ENCODE measurements at places on chromosomes 2 and 18.

DNA sequence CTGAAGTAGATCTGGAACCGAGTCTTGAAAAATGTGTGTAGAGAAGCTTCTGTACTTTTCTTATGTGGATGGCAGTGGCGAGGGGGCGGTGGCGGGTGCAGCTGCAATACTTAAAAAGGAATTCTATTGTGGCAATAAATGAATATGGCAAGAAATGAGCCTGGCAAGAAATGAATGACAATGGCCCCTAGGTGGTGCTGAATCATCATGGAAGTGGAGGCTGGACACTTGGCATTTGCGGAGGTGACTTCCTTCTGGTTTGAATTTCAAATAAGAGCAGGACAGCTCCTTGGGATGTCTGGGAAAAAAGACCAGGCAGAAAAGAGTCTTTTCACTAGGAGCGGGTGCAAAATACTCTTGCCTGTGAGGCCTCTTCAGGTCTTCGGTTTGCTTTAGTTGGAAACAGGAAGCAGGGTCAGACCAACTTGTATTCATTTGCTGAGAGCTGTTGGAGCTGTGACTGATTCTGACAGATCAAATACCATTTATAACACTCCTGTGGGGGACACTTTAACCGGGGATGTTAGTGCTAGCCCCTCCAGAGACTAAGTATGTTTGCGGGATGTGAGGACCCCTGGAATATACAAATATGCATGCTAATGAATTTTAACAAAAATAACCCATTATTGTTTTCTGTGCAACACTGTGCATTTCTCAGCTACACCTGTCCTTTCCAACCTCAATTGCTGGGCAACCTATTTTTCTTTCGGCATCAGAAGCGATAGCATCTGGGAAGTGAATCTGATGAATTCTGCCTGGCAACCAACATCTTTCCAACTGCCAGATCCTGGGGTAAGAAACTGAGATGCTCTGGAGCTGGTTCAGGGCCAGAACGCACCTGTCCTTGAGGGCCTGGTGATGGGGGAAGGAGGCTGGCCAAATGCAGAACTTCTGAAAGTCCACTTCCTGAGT lies 35.4 kb downstream of the FASTKD2 start:
- no peak for DNase-seq
- peaks cover 10% of the 10 kb centered on the region for H3K4me1 ChIP-seq
- H3K36me3 ChIP-seq, result no peaks in the 10 kb centered on the region
- no peak overlapping the region for H3K27ac ChIP-seq

DNA sequence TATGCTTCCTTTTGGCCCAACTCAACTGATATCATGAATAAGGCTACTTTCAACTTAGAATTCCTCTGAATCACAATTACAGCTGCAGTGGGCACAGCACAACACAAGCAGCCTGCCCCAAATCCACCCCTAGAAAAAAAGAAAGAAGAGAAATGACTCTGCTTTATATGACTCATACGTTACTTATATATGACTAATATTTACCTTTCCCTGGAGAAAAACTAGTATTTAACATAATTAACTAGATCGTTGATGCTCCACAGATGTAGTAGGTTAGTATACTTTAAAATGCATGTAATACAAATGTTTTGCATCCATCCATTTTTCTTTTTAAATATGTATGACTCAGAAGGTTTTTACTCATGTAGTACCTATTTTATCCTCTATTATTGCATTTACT lies 133.3 kb upstream of the UNC80 start:
- no peak for DNase-seq
- no peak overlapping the region for H3K4me3 ChIP-seq
- no peaks in the 10 kb centered on the region for H3K27me3 ChIP-seq
- no peak overlapping the region for H3K27ac ChIP-seq
- H3K36me3 ChIP-seq, result no peaks in the 10 kb centered on the region

DNA sequence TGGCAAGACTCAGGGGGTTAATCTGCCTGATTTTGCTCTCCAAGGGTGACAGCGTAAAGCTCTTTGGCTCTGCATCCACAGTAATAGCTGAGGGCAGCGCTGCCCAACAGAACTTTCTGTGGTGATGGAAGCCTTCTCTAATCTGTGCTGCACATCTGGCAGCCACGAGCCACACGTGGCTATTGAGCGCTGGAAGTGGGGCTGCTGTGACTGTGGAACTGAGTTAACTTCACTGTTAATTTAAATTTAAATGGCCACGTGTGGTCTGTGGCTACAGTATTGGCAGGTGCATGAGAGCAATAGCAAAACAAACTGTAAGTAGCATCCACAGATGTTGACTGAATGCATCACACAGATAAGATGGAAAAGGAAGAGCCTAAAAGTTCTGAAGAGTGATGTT lies 47.3 kb upstream of the TMEM200C start:
- no peaks in the 10 kb centered on the region for H3K36me3 ChIP-seq
- H3K4me3 ChIP-seq, result no peak overlapping the region
- no peak overlapping the region for H3K27ac ChIP-seq
- DNase-seq, result no peak
- no peaks in the 10 kb centered on the region for H3K27me3 ChIP-seq
- peaks cover 5% of the 10 kb centered on the region for H3K4me1 ChIP-seq

DNA sequence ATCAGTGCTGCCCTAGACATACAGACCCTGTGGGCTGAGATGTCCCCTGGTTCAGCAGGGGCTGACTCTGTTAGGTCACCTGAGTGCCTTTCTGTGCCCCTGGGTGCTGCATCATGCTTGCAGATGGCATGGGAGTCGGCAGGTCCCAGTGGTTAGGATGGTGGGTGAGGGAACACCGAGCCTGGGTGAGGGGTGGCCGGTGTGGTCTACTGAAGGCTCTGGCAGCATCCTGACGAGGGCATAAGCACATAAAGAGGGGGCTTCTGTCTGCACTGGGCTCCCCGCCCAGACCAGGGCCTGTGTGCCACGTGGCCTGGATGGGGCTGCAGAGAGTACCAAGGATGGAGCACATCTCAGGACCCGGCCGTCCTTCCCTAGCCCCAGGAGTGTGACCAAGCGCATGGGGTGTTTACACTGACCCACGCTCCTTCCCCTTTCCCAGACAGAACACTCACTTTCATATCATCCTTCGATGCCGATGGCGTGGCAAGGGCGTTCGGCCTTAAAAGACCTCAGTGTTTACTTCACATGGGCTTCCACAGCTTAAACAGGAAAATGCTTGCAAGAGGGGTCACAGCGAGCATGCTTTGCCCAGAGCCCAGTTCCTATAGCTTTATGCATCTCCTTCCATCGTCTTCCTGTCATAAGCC lies 115.1 kb downstream of the STPG4 start:
- no peaks in the 10 kb centered on the region for H3K36me3 ChIP-seq
- no peak overlapping the region for H3K27ac ChIP-seq
- no peak for DNase-seq
- H3K4me1 ChIP-seq, result peaks cover 5% of the 10 kb centered on the region
- H3K4me3 ChIP-seq, result no peak overlapping the region

GRCh38 chr2:143875295-143876233 lies 644.4 kb downstream of the ZEB2 start:
- no peak for DNase-seq
- H3K4me1 ChIP-seq, result no peaks in the 10 kb centered on the region
- no peaks in the 10 kb centered on the region for H3K36me3 ChIP-seq
- no peak overlapping the region for H3K4me3 ChIP-seq

GRCh38 chr2:49754381-49754780 lies 600.1 kb upstream of the FSHR start:
- no peaks in the 10 kb centered on the region for H3K27me3 ChIP-seq
- H3K36me3 ChIP-seq, result no peaks in the 10 kb centered on the region
- no peak overlapping the region for H3K4me3 ChIP-seq

DNA sequence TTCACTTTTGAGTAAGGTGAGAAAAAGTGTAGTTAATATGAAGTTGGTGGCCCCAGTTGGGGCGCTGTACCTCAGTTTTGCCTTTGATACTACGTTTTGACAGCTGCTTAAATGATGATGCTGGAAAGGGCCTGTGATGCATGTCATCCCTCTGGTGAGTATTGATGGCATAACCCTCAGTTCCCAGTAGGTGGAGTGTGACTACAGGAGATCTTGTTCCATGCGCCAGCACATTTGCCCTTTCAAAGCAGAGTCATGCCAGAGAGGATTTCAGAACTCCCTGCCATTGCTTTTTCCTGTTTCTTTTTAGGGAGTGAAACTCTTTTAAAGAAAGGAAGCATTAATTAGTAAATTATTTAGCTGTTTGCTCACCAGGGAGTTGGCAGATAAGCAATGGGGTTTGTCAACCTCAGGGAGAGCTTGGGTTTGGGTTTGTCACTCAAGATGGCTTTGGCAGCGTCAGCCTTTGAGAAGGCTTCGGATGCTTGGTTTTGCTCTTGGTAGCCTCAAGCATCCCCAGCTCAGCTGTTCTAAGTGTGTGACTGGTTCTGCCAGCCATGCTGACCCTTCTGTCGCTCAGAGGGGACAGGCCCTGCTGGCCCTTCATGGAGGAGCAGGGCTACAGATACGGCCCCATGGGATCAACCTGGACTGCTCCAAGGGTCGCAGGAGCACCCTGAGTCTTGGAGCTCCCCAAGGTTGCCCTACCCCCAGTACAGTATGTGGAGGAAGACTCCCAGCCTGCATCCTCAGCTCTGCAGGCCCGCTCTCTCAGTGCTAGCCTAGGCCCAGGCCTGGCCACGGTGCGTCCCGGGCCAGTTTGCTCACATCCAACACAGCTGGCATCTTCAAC lies 29.1 kb downstream of the ARMC9 start:
- H3K4me1 ChIP-seq, result no peaks in the 10 kb centered on the region
- no peak overlapping the region for H3K4me3 ChIP-seq
- no peaks in the 10 kb centered on the region for H3K27me3 ChIP-seq

DNA sequence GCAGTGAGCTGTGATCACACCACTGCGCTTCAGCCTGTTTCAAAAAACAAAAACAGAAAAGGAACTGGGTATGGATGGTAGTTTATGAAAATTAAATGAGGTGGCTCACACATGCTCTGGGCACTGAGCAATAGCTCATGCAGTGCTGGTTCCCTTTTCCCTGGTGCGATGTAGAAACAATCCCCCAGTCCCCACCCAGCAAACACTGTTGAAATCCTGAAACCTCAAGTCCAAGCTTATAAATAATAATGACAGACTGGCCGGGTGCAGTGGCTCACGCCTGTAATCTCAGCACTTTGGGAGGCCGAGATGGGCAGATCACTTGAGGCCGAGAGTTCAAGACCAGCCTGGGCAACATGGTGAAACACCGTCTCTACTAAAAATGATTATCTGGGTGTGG lies 55.4 kb upstream of the SMAD2 start:
- DNase-seq, result no peak
- peaks cover 8% of the 10 kb centered on the region for H3K4me1 ChIP-seq
- H3K4me3 ChIP-seq, result no peak overlapping the region
- H3K27ac ChIP-seq, result no peak overlapping the region
- H3K27me3 ChIP-seq, result no peaks in the 10 kb centered on the region

All from iPS DF 6.9 (cell line).